ENCODE measurements at places on chromosomes 11 and 22.

DNA sequence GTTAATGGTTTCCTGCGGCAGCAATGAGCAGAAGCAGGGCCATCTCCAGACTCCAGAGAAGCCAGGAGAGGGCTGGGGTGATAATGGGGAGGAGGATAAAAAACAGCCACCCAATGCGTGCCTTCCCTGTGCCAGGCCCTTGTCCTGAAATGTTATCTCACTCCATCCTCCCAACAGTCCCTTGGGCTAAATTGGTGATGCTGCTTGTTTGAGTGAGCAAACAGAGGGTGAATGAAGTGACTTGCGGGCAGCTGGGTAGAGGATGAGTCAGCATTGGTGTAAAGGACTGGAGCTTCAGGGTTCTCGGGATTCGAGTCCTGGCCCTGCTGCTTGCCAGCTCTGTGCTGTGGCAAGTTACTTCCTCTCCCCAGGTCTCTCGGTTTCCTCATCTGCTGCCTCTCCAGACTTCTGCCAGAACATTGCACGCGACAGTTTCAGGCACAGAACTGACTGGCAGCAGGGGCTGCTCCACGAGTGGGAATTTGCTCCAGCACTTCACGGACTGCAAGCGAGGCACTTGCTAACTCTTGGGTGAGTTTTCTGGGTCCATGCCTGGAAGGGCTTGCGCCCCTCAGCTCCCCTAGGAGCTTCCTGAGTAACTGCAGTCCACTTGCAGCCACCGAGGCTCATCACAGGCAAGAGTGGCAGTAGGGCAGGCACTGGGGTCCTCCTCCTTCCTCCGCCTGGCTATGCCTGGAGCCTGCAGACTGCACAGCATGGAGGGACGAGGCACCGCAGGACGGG is at the start of gene P2RY6:
Gene P2RY6, plus strand, starts transcription at position 403 of the 744 bp plus-strand sequence. CDS start 24,181 bp downstream, outside the sequence.
- no peak for DNase-seq

- DNase-seq, result no peak
These were observed 3.1 kb upstream of the CALCA start for GRCh38 chr11:14975252-14975587.

- DNase-seq, result no peak
These were observed 32.8 kb downstream of the RSPH14 start for GRCh38 chr22:23109079-23109347.

- DNase-seq, result no peak
These were observed 78.2 kb downstream of the TMPRSS5 start for GRCh38 chr11:113627946-113628345.

DNA sequence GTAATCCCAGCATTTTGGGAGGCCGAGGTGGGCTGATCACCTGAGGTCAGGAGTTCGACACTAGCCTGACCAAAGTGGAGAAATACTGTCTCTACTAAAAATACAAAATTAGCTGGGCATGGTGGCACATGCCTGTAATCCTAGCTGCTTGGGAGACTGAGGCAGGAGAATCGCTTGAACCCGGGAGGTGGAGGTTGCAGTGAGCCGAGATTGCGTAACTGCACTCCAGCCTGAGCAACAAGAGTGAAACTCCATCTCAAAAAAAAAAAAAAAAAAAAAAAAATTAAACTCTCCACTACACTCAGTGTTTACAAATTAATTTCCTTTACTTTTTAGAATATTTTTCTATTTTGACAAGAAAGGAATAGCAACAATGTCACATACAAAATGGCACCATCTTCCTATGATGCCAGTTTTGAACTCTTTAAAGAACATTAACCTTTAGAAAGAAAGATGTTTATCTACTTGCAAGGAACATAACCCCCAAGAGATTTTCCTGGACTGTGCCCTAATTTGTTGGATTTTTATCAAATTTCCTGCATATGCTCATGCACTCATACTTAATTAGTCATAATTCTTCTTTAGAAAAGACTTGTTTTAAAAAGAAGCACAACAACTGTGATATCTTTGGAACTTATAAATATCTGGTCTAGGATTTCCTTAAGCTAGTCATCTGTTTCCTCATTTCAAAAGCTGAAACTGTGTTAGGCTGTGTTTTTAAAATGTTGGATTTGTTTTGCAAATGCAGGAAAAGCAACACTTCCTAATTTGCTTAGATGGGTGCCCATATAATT is 22.6 kb upstream of the HIPK3 start:
- DNase-seq, result no peak

GRCh38 chr22:27874764-27875163 is 44.3 kb downstream of the PITPNB start:
- no peak for DNase-seq

GRCh38 chr11:17798253-17798652 is 63.7 kb downstream of the KCNC1 start:
- no peak for DNase-seq

DNA sequence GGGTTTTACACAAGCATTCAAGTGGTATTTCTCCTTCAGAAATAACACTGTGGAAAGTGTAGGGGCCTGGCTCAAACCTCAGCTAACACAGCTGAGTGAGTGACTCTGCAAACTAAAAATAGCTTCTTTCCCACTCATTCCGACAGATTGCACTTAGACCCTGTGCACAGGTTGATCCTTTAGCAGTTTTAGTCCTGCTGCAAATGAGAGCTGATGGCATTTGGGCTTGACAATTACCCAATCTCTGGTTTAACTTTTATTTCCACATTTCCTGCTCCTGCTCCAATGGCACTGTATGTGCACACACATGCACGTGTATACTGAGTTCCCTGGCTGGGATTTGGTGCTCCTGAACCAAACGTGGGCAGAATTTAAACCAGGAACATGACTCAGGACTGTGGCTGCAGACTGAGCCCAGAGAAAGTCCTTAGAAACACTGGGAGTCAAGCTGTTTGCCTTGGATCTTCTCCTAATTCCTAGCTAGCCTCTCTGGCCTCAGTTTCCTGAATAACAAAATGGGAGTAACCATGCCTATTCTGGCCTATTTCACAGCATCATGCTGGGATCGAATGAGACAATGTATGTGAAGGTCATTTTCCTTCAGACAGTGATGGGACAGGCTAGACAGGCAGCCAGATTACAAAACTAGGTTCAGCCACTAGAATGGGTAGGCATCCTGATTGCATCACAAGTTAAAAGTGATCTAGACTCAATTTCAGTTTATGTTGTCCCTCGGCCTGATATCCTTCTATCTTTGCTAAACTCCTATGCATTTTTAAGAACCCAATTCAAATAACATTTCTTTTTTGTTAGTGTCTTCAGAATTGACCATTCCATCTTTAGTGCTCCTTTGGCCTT is 58.2 kb downstream of the SERGEF start:
- no peak for DNase-seq

- no peak for DNase-seq
These were observed 63.9 kb downstream of the GRIK4 start for GRCh38 chr11:120575461-120575860.

Measured in Jurkat, Clone E6-1 (cell line).